Stimulated activated CD8-positive, alpha-beta memory T cell treated with anti-CD3 and anti-CD28 coated beads, Interleukin-7, amount 100 ng/mL, for 1 hour (primary cell): ENCODE measurements at places on chromosomes 4 and X.

GRCh38 chr4:52036886-52037530 lies 1.1 kb downstream of the SGCB start:
- no peak for DNase-seq

GRCh38 chrX:11129534-11130105 lies 18.5 kb downstream of the HCCS start:
- no peak for DNase-seq

DNA sequence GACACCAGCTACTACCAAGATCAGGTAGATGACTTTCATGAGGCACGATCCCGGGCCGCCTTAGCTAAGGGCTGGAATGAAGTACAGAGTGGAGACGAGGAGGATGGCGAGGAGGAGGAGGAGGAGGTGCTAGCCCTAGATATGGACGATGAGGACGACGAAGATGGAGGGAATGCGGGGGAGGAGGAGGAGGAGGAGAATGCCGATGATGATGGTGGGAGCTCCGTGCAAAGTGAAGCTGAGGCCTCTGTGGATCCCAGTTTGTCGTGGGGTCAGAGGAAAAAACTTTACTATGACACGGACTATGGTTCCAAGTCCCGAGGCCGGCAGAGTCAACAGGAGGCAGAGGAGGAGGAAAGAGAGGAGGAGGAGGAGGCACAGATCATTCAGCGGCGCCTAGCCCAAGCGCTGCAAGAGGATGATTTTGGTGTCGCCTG lies 481 bp downstream of the UTP3 start:
- no peak for DNase-seq

DNA sequence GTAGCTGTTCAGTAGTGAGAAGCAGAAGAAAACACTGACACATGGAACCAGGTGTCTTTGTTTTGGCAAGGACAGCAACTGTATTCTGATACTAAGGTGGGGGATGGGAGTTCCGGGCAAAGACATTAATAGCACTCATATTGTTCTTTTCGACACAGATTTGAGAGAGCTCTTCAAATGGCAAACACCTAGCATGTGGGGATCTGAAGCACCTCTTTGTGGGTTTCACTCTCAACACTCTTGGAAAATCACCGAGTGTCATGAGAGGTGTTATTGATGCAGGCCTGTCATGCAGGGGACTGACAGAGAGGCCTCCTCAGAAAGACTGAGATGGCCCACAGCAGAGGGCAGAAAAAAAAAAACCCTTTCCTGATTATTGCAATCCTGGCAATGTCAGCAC lies 228.4 kb upstream of the VCX start:
- DNase-seq, result no peak

DNA sequence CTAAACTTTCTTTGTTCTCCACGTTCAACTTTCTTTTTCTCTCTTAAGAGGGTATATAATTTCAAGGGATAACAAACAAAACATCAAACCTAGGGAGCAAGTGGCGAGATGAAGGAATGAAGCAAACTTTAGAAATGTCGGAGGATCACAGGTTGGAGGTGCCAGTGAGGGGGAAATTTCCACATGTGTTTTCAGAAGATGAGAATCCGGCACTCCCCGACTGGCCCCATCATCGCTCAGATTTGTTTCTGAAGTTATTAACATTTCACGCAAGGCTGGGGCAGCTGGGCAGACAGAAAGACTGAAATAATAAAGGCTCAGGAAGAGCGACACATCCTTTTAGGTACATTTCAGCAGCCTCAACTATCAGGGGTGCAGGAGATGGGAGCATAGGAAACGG lies 134.9 kb downstream of the SMIM20 start:
- no peak for DNase-seq

DNA sequence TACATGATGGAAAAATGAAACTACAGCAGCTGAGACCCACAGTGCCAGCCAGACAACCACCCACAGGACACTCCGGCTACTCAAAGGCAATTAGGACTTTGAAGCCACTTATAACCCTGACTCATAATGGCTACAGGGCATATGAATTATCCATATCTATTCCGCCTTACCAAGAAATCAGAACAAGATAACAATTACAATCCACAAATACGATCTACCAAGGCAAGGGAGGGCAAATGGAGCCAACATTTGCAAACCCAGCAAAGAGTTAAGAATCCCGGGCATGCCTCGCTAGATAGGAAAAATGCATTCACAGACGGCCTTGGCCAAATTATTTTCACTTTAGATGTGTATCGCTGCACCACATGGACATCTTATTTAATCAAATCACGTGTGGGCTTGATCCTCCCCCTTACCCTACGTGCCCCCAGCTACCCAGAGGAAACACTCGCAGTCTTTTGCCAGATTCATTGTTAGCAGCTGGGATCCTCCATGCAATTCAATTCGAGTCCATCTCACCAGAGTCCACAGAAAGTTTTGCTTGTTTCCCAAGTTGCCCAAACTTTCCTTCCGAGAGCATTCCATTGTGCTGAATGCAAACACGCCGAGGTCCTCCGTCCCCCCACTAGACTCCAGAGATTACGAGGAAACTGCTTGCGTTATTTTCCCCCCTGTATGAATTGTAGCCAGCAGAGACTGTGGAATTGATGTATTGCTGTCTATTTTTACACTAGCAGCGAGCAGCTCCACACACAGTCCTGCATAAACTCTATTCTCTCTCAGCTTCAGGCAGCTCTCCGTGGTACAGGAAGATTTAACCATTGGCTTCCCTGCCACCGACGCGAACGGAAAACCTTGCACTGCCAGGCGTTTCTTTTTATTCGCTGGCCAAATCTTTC lies 1.2 kb downstream of the PPARGC1A start:
- DNase-seq, result no peak

DNA sequence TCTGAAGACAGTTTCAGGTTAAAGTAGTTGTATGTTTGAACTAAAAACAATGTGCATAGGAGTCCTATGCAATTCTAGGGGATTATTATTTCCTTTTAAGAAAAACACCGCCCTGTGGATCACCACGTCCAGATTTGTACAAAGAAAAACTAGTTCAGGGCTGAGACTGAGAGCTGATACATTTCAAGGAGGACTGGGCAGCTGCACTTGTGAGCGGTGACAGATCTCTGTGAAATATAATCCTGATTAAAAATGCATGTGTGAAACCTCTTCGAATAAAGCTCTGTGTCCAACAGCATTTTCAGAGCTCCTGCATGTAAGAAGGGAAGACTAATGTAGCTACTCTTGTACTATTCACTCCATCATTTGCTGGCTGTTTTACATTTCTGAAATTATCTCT lies 365.8 kb upstream of the PITX2 start:
- no peak for DNase-seq

- no peak for DNase-seq
These were observed 108.7 kb downstream of the DHRSX start for GRCh38 chrX:2391869-2392606.

- DNase-seq, result no peak
These were observed 18.9 kb downstream of the TMPRSS11E start for GRCh38 chr4:68466185-68466584.

- no peak for DNase-seq
These were observed 542.8 kb downstream of the GALNTL6 start for GRCh38 chr4:172356016-172356415.

DNA sequence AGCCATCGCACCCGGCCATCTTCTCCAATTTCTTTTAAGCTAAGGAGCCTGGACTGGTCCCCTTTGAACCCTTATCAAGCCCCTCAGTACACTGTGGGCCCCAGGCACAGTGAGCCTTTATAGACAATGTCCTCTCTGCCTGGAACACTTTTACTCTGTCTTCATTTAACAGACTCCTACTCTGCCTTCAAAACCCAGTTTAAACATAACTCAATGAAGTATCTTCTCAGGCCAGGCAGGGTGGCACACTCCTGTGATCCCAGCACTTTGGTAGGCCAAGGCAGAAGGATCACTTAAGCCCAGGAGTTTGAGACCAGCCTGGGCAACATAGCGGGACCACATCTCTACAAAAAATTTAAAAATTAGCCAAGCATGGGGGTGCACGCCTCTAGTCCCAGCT lies 27.5 kb upstream of the SMS start:
- DNase-seq, result no peak

DNA sequence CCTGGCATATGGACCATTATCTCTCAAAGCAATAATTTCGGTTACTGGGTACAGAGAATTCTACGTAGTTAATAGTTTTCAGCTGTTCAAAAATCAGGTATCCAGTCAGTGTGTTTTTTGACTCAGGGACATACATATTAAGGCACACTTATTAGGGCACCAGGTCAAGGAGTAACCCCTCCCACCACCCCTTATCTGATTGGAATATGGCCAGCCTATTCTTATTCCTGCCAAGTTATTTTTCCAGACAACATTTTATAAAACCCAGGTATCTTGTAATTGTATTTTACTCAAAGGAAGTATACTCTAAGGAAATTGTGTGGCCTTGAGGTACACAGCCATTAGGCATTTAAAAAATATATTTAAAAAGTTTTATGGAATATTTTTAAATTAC lies 4.3 kb downstream of the ZFX start:
- no peak for DNase-seq
